ENCODE measurements at places on chromosomes 3 and 15.

DNA sequence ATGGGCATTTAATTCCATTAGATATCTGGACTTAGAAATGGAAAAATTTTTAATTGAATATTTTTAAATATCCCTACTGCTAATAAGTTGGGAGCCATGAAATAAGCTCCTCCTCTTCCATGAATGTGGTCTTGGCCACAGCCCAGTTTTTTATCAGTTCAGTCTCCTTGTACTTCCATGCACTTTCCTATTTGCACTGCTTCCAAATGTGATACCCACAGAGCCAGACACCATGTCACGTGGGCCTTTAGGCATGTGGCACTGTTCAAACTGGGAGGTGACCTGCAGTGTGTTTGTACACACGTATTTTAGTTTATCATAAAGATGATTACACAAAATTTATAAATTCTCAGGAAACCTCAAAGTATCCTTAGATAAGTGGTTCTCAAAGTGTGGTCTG lies 80.1 kb upstream of the DGKG start:
- no peak for DNase-seq

DNA sequence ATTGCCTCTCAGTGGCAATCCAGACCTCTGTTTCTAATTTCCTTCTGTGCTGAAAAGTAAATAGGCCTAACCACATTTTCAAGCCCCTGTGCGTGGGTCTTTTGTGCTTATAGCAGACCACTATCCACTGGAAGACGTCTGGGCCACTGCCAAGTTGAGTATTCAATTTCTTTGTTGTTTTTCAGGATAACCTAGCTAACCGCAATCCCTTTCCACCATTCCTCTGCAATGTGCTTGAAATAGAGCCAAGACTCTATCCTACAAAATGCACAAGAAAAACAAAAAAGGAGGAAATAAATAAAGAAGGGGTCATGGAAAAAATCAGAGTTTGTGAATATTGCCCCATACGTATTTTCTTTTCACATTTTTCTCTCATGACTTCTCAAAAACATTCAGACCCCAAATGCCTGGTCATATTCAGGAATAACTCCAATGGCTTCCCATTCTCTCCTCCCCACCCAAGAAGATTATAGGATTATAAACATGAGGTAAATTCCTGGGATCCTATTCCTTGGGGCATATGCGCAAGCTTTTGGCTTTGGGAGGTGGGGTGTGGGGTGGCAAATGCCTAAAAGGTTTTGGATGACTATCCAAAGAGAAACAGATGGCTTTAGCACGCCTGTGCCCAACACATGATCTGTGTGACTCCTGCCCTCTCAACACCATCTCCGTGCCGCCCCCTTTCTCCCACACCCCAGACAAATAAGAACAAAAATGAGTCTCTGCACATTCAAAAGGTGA lies 217.9 kb upstream of the THBS1 start:
- DNase-seq, result no peak

- DNase-seq, result peak; percentile 68
Observed at GRCh38 chr15:77634266-77634962, 1.7 kb upstream of the LINGO1 start.

- no peak for DNase-seq
Observed at GRCh38 chr15:65920825-65921309, 51.6 kb downstream of the RAB11A start.

GRCh38 chr3:195999896-196000295 lies 82.0 kb downstream of the TFRC start:
- no peak for DNase-seq

GRCh38 chr3:47711596-47711995 lies 70.1 kb downstream of the SMARCC1 start:
- no peak for DNase-seq

All from activated CD4-positive, alpha-beta T cell treated with anti-CD3 and anti-CD28 coated beads, Interleukin-2, Interleukin-4, amounts not matched to agents 100 ng/mL and 50 ng/mL, durations not matched to agents 16 hours and 8 hours (primary cell).